RKO (cell line): ENCODE measurements at places on chromosomes 4 and X.

DNA sequence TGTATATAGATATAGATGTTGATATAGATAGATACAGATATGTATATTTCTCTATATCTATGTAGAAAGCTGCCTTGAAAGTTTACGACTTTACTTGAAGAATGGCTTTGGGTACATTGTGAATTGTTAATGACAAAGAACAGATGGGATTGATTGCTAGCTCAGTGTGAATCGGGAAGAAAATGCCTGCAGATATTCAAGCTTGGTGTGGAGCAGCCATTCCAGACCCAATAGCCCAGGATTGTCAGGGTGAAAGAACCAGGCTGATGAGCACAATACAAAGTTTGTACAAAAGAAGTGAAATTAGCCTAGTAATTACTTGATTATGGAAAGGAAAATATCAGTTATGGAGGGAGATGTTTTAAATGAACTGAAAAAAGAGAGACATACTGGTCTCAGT, 946.2 kb downstream of the STPG2 start:
- no peak for DNase-seq

GRCh38 chrX:154317391-154317995, 21.9 kb downstream of the TKTL1 start:
- DNase-seq, result peak; percentile 45

- DNase-seq, result no peak
These were observed 10.7 kb downstream of the PPARGC1A start for GRCh38 chr4:23878912-23879732.

- no peak for DNase-seq
These were observed 445.4 kb downstream of the BCOR start for GRCh38 chrX:39652336-39652735.

GRCh38 chrX:134803060-134803459, 144.8 kb upstream of the PLAC1 start:
- DNase-seq, result no peak
